ENCODE measurements at places on chromosomes 2 and 18. TPM values are rescaled to one million over a fixed set of nuclear protein-coding genes. Genes with fewer than 3 reads are reported as not detected.

Gene CXCR2
- not detected for polyA plus RNA-seq

Gene CPS1
- not detected for polyA plus RNA-seq

GRCh38 chr18:354471-354870 is 86.6 kb upstream of the THOC1 start:
- DNase-seq: no peak

- DNase-seq: no peak
Measured at GRCh38 chr2:232418056-232418455, 11.4 kb downstream of the ALPG start.

DNA sequence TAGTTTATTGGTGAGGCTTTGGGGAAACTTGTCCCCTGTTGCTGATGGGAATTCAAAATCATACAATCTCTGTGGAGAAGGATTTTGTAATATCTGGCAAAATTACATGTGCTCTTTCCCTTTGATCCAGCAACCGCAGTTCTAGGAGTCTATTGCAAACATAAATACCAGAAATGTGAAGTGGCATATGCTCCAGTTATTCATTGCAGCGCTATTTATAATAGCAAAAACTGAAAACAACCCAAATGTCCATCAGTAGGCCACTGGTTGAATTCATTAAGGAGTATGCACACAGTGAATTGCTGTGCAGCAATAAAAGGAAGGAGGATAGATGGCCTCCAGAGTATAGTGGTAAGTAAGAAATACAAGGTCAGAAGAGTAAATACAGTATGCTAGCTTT is 76.5 kb downstream of the HNRNPLL start:
- no peak for DNase-seq

DNA sequence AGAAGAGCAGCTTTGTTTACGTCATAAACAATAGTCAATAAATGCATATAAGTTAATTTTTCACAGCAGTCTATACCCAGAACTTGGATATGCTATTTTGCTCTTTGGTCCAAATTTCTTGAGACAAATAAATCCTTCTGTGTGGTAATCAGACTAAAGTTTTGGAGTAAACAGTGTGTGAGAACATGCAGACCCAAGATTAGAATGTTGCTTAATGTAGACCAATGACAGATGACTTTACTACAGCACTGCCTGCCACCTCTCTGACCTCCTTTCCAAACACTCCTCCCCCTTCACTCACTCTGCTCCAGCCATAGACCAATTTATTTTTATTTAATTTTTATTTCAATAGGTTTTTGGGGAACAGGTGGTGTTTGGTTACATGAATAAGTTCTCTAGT is 115.3 kb upstream of the TANK start:
- DNase-seq: no peak

GRCh38 chr2:3667151-3667631 is 9.2 kb downstream of the ALLC start:
- DNase-seq: no peak

- no peak for DNase-seq
Measured at GRCh38 chr18:77601567-77601966, 351.9 kb downstream of the GALR1 start.

- DNase-seq: no peak
Measured at GRCh38 chr18:60978338-60978737, 354.9 kb upstream of the CDH20 start.

DNA sequence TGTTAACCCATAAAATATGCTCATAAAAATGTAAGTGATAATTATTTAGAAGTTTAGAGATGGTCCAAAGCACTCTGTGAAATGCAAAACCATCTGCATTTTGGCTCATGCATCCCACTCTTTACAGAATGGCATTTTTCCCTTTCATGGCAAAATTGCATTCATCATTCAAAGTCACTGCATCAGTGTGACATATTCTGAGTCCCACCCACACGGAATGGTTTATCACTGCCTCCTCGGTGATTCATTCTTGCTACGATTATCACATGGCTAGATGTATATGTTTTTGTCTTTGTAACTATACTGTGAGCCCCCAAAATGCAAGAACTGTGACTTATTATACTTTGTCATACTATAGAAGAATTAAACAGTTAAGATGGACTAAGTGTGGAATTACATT is 293.0 kb downstream of the LRATD1 start:
- DNase-seq: no peak

Gene XIRP2
- not detected for polyA plus RNA-seq

GRCh38 chr2:11701751-11702301 is 31.8 kb upstream of the NTSR2 start:
- no peak for DNase-seq

DNA sequence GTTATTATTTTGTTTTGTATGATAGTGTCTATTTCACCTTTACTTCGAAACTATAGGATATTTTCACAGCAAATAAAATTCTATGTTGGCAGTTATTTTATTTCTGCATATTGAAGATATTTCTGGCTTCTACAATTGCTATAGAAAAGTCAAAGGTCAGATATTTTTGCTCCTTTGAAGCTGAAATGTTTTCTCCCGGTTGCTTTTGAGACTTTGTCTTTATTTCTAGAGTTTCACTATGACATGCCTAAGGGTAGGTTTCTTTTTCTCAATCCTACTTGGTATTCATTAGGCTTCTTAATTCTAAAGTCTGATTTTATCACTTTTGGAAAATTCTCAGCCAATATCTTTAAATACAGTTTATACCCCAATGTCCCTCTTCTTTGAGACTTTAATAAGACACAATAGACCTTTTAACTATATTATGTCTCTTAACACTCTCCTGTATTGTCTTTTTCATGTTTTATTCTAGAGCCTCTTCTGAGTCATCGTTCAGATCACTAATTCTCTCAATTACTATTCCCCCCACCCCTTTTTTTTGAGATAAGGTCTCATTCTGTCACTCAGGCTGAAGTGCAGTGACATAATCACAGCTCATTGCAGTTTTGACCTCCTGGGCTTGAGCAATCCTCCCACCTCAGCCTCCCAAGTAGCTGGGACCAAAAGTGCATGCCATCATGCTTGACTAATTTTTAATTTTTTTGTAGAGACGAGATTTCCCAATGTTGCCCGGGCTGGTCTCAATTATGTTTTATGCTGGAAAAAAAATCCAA is 50.5 kb downstream of the USP37 start:
- no peak for DNase-seq

GRCh38 chr2:79686884-79687283 is 174.0 kb downstream of the CTNNA2 start:
- DNase-seq: no peak

DNA sequence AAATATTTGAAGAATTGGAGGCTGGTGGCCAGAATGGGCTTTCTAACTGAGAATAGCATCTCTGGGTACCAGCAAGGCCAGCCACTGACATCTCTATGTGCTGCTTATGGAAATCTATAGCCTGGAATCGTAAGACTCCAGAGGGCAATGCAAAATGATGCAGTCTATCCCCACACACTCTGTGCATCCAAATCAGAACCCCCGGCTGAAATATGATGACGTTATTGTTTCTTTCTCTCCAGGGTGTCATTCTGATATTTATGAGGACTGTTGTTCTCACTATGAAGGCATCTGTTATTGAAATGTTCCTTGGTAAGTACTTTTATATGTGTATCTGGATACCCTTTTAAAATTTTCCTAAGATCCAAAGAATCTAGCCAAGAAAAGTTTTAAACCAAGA is 19.6 kb downstream of the VIT start:
- no peak for DNase-seq

GRCh38 chr2:113176696-113177355 is 3.1 kb downstream of the PSD4 start:
- no peak for DNase-seq

GRCh38 chr2:190948671-190949070 is 65.3 kb downstream of the STAT1 start:
- no peak for DNase-seq

- no peak for DNase-seq
Measured at GRCh38 chr2:59353306-59353921, 1112.3 kb upstream of the FANCL start.

DNA sequence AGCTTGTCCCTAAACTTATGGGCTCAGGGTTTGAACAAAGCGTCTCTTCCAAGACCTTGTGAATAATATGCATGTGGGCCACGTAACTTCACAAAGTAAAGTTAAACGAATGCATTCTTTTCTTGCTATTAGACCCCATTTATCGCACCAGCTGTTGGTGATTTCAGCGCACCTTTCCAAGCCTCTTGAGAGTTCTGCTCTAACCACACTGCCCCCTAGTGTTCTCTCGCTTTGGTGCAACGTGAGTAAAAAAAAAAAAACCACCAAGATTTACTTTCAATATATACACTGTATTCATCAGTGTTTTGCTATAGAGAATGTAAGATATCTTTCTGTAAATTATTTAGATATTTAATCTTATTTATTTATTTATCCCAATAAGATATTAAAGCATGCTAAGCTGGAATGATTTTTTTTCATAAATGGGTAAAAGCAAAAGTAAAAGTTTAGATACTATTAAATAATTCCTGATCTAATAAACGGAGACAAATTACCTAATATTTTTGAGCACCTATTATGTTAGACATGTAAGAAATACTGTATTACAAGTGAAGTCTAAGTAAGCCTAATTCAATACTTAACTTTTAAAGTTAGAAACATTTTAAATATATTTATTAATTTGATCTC is 459.5 kb downstream of the DLGAP1 start:
- DNase-seq: peak; percentile 38

DNA sequence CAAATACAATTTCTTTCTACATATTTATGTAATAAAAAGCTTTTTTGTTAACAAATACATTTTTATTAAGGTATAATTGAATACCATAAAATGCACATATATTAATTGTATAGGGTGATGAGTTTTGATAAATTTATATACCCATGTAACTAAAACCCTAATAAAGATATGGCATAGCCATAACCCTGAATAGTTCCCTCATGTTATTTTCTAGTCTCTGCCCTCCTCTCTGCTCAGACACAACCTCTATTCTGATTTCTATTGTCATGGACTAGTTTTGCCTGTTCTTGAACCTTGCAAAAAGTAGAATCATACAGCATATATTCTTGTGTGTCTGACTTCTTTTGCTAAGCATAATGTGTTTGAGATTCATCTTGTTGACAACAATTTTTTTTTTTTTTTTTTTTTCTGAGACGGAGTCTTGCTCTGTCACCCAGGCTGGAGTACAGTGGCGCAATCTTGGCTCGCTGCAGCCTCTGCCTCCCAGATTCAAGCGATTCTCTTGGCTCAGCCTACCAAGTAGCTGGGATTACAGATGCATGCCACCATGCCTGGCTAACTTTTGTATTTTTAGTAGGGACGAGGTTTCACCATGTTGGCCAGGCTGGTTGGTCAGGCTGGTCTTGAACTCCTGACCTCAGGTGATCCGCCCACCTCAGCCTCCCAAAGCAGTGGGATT is 38.6 kb upstream of the ZNF512 start:
- DNase-seq: no peak

Gene UGT1A6
- not detected for polyA plus RNA-seq

DNA sequence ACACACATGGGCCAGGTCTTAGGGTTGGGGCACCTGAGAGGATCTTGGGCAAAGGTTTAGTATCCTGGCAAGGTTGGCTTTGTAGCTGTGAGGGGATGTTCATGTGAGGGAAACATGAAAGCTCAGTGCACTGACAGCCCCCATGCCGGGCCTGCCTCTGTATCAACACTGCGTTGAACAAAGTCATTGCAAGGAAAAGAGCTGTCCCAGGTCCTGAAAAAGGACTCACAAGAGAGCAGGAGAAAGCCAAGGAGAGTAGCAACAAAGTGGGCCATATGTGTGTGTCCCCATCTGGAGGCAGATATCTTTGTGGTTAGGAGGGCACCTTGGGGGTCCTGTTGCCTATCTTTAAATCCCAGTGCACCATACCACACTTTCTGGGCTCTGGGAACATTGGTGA is 237.8 kb upstream of the THSD7B start:
- DNase-seq: no peak

- no peak for DNase-seq
Measured at GRCh38 chr2:237109421-237109934, 23.8 kb downstream of the COPS8 start.

Gene UGT1A10
- polyA plus RNA-seq: not detected

DNA sequence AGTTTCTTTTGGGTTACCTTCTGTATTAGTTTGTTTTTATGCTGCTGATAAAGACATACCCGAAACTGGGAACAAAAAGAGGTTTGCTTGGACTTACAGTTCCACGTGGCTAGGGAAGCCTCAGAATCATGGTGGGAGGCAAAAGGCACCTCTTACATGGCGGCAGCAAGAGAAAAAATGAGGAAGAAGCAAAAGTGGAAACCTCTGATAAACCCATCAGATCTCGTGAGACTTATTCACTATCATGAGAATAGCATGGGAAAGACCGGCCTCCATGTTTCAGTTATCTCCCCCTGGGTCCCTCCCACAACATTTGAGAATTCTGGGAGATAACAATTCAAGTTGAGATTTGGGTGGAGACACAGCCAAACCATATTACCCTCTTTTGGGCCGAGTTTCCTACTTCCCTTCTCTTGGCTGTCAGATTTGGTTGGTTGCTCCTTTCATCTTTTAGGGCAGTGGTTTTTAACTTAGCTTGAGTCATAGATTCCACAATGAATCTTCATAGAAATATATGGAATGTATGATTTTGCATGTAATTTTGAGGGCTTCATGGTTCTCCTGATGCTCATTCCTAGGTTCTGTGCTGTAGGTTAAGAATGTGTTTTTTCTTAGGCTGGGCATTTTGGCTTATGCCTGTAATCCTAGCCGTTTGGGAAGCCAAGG is 44.2 kb downstream of the CEP192 start:
- DNase-seq: no peak

DNA sequence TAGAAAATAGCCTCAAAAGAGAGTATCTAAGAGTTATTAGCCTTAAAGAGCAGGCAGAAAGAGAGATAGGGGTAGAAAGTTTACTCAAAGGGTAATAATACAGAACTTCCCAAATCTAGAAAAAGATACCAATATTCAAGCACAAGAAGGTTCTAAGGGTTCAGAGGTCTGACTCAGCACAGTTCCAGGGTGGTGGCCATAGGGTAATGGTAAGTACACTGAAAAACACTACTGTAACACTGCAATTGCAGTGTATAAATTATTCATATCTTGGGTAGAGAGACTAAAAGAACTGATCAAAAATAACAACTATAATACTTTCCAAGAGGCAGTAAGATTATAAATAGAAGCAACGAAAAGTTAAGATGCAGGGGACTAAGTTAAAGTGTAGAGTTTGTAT is 115.2 kb downstream of the ROCK1 start:
- DNase-seq: no peak

Gene GAREM2
- polyA plus RNA-seq: 2.6 TPM

GRCh38 chr2:190679813-190680591 is 31.1 kb downstream of the NAB1 start:
- DNase-seq: peak; percentile 52

GRCh38 chr2:213216461-213216860 is 65.0 kb upstream of the IKZF2 start:
- no peak for DNase-seq

GRCh38 chr2:167190053-167190452 is 301.8 kb downstream of the XIRP2 start:
- DNase-seq: no peak

DNA sequence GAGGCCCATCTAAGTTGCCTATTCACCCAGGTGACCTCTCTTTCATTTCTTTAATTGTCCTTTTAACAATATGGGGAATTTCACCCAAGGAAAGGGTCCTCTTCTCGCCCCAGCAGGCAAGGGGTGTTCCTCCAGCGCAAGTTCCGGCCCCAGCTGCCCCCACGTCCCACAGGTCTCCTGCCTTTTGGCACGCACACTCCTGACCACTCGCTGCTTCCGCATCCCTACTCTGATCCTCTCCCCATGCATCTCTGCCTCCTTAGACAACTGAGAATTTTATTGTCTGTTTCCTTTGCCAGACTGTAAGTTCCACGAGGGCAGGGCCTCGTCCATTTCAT is 684 bp upstream of the ARPC2 start:
- no peak for DNase-seq

GRCh38 chr18:79257480-79257879 is 138.2 kb upstream of the NFATC1 start:
- DNase-seq: no peak

- no peak for DNase-seq
Measured at GRCh38 chr18:48669180-48669675, 130.4 kb downstream of the CTIF start.

All from naive thymus-derived CD4-positive, alpha-beta T cell (primary cell).